CD8-positive, alpha-beta memory T cell (primary cell): ENCODE measurements at places on chromosomes 3 and 15. TPM values are rescaled to one million over a fixed set of nuclear protein-coding genes. Genes with fewer than 3 reads are reported as not detected.

Gene SMAD3
- 30.2 TPM for total RNA-seq

Gene TGM4
- total RNA-seq, result not detected

Gene SLC51B
- not detected for total RNA-seq

Gene CCR8
- 2.9 TPM for total RNA-seq

Gene KNG1
- total RNA-seq, result not detected

Gene MUSTN1
- 0.79 TPM for total RNA-seq

Gene TRH
- not detected for total RNA-seq

Gene CPA3
- not detected for total RNA-seq

Gene SLC24A5
- total RNA-seq, result not detected

Gene PRSS50
- total RNA-seq, result not detected

Gene MYLK
- total RNA-seq, result 0.09 TPM

Gene AMIGO3
- 0.15 TPM for total RNA-seq

Gene NPAP1
- not detected for total RNA-seq

Gene SLC28A1
- total RNA-seq, result not detected

Gene TM4SF4
- not detected for total RNA-seq
